HepG2 (cell line): ENCODE measurements at places on chromosomes 5 and 9.
A peak's percentile ranks its signal among the peaks of the same experiment; 100 is the strongest.

DNA sequence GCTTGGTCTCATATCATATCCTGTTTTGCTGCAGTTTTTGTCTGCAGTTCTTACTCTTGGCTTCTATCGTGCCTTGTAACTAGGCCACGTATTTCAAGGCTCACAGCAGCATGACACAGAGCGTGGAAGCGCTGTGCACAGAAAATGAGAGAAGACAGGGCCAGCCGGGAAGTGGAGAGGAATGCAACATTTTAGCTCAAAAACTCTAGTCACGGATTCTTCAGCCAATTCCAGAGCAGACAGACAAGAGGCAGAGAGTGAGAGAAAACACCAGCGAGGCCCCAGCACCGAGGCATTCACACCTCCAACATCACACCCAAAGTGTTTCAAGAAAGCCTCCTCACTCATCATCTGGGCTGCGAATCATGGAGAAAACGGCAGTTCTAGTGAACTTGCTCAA is 160.8 kb downstream of the DNAH5 start:
- no peak for DNase-seq

- no peak for DNase-seq
Measured at GRCh38 chr9:137355761-137356365, 53.8 kb upstream of the NRARP start.

- DNase-seq, result peak; percentile 80
Measured at GRCh38 chr5:150544611-150545219, 36.8 kb downstream of the NDST1 start.

GRCh38 chr5:123756318-123756665 is 244.3 kb downstream of the CSNK1G3 start:
- DNase-seq, result no peak

GRCh38 chr5:139668924-139669661 is 20.9 kb downstream of the CXXC5 start:
- DNase-seq, result no peak

DNA sequence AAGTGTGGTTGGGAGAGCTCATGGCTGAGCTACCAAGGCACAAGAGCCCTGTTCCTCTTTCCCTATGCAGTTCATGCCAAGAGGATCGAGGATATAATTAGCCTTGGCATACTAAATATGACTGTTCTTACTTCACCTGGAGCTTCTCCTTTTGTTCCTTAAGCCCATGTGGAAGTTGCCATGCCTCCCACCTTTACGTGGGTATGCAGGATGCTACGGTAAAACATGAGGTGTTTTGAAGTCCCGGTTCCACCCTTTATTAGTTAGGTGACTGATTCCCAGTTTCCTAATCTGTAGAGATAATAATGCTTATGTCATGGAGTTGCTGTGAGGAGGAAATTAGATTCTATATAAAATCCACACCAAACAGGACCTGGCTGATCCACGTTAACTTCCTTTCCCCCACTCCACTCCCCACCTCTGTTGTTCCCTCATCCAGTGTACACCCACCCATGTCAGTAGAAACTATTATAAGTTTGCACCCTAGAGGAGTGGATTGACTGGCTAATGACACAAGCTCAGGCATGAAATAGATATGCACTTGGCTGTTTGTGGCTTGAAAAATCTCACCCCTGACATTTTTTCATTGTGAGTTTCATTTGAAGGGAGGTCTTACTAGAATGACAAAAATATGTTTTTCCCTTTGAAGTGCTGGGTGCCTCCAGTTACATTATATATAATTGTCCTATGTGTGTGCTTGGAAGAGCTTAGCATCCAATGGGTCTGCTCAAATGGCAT is 36.8 kb upstream of the SHOC1 start:
- no peak for DNase-seq

GRCh38 chr5:87588316-87588715 is 175.6 kb upstream of the CCNH start:
- no peak for DNase-seq

DNA sequence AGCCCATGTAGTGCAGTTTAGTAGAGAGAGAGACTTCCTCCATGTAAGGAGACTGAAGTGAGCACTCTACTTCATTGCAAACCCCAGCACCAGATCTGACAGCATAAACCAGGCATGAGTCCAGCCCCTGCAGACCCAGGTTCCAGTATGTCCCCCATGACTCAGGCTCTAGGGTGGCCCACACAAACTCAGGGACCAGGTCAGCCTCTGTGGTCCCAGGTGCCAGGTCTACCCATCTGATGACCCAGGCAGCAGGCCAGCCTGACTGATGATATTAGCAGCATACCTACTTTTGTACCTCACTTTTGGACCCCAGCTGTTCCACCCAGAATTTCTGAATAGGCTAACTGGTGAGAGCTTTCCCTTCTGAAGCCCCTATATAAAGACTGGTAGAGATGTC is 647.8 kb downstream of the ANXA1 start:
- no peak for DNase-seq

DNA sequence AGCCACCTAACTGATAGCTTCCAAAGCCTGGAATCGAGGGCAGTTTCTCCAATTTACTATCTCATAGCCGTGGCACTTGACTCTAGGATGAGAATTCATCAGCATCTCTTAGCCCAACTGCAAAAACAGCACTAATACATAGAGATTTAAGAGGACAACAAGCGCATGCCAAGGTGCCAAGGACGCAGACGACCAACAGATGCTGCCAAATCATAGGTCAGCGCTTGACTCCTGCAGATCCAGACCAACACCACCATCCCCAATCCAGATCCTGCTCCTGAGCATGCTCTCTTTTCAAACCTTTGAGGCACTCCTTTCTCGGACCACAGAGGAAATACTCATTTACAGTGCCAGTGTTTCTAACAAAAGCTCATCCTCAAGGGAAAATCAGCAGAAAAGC is 24.6 kb downstream of the NRG2 start:
- DNase-seq, result no peak

DNA sequence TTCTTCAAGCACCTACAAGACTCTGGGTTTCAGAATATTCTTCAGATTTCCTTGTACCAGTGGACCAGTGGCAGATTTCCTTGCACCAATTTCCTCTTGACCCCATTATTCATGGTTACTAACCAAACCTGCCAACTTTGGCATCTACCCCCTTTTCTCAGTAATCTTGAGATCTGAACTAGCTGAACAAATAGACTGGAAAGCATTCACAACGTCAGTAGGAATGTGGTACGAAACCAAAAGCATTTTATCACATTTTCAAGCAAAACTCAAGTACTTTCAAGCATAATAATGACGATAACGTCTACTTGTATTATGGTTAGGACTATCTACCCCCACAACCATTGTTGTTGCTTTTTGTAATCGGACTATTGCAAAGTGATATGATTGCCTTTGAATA is 1217.3 kb downstream of the PTPRD start:
- DNase-seq, result no peak

DNA sequence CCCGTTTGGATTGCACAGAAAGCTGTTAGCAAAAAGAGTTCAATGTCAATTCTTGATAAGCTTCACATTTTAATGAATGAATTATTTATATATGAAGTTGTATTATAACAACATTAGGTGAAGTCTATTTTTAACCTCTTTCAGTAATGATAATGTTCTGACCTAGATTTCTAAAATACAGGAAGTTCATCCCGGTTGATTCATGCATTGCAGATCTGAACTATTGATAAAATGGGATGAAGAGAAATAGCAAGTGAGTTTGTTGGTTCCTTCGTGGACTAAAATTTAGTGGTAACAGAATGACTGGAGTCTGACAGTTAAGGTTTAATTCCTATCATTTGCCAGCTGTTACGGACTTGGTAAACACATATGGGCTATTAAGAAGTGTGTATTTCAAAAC is 180.5 kb downstream of the PCSK1 start:
- no peak for DNase-seq

DNA sequence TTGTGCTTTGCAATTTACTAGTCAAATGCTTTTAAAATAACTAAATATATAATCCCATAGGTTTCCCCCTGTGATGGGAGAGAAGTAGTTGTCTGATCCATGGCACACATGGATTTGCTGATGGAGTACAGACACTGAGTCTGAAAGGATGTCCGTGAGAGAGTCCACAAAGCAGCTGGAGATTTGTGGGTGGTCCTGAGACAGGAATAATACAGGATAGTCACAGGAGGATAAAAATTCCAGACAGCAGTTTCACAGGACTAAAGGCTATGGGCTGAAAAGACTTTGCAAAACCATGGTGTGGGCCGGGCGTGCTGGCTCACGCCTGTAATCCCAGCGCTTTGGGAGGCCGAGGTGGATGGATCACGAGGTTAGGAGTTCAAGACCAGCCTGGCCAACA is 58.7 kb upstream of the ZFR start:
- DNase-seq, result no peak

DNA sequence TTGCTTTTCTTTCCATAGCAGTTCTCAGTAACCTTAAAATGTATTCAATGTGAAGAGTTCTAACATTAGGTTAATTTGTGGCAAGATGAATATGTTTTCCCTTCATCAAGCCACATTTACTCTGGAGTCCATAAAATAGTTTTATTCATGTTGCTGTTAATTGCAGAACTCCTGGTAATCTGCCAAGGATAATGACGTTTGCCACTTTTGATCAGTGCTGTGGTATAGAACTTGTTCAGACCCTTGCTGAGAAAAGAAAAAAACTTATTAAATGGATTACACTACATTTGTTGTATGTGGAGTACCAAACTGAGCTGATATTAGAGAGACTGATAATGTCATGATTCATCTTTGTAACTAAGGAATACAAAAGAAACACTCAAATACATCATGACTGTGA is 212.4 kb upstream of the DMAC1 start:
- DNase-seq, result no peak

DNA sequence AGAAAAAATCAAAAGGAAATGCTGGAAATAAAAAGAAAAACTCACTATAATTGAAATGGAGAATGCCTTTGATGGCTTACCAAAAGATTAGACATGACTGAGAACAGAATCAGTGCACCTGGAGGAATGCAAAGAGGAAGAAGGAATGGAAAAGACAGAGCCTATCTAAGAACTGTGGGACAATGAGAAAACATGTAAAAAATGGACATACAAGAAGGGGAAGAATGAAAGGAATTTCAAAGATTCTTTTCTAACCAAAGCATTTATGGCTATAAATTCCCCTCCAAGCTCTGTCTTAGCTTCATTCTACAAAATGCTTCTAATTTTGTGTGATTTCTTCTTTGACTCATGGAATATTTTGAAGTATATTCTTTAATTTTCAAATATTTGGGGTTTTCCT is 47.5 kb upstream of the CLK4 start:
- no peak for DNase-seq

GRCh38 chr9:19136129-19136528 is 8.8 kb upstream of the PLIN2 start:
- no peak for DNase-seq

- no peak for DNase-seq
Measured at GRCh38 chr9:11319538-11319937, 706.7 kb upstream of the PTPRD start.

- DNase-seq, result no peak
Measured at GRCh38 chr5:98259595-98259994, 513.9 kb upstream of the RGMB start.

DNA sequence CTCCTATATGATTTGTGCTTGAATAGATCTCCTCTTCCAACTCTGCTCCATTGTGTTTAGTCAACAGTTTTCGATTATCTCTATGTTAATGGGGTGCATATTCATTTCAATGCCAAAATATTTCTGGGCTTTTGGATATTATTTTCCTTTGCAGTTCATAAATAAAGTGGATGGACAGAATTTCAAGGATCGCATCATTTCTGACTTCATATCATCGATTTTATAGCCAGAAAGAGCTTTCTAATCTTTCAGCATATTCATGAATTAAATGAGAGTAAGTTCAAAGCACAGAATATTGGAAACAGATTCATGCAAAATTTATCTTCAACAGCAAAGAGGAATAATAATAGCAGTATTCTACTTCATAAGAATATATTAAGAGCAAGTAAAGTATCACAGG is 60.0 kb upstream of the MINAR2 start:
- DNase-seq, result no peak

DNA sequence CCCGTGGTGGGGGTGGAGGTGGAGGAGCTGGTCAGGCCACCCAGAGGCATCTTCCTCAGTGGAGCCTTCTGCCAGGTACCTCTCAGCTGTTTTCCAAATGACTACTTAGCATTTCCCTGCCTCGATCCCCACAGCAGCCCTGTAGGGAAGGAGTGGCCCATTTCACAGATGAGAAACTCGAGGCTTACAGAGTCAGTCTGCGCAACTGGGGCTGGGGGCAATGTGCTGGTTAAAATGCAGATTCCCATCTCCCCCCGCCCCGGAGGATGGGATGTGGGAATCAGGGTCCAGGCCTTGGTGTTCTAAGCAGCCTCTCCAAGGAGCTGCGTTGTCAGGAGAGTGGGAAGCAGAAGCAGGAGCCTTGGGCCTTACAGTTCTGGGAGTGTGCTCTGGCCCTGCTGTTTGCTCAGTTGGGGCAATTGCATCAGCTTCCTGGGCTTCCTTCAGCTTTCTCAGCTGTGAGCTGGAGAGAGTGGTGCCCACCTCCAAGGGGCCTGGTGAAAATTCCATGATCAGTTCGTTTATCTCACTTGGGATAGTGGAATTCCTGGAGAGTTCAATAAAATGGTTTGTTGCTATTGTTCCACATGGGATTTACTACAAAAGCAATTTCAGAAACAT is 19.4 kb downstream of the ERGIC1 start:
- DNase-seq, result no peak

DNA sequence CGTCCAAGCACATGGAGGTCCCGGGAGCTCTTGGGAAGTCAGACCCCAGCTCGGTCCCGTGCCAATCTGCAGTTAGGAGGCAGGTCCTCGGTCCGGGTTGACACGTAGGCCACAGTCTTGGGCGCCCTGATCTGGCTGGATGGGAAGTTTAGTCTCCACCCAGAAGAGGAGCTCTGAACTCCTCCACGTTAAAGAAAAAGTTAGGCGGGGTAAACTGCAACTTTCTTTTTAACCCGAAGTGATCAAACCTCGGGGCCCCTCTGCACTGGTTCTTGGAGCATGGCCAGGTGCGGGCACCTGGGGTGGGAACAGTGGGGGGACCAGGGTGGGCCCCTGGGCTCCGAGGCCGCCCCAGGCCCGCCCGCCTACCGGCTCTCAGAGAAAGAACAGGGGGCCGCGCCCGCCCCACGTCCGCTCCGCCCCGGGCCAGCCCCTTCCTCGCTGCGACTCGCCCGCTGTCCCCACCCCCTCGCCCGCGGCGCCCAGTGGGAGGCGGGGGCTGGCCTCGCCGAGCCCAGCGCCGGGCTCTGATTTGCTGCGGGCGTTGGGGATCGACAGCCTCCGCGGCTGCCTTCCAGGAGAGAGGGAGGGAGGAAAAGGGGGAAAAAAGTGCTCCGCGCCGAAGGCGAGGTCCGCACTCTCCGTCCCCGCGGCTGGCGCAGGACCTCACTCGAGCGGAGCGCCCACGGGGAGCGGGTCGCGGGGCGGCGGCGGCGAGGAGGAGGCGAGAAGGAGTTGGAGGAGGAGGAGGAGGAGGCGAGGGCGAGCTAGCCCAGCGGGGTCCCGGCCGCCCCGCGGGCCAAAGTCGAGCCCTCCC is at the start of gene COL5A1:
COL5A1 (plus strand) TSS at position 631 of the 817 bp plus-strand sequence. CDS start 385 bp downstream, outside the sequence.
- no peak for DNase-seq

- DNase-seq, result no peak
Measured at GRCh38 chr5:138926688-138927448, 51.7 kb upstream of the LRRTM2 start.

GRCh38 chr5:171954721-171955120 is 51.7 kb downstream of the FBXW11 start:
- no peak for DNase-seq
